Activated naive CD4-positive, alpha-beta T cell treated with Interleukin-2 at 50 U/mL for 16 hours (primary cell): ENCODE measurements at places on chromosomes 11 and 22.

- DNase-seq = no peak
These were observed 170.0 kb downstream of the NCAM1 start for GRCh38 chr11:113131036-113131775.

GRCh38 chr11:1493650-1494244 lies 7.2 kb upstream of the MOB2 start:
- no peak for DNase-seq

DNA sequence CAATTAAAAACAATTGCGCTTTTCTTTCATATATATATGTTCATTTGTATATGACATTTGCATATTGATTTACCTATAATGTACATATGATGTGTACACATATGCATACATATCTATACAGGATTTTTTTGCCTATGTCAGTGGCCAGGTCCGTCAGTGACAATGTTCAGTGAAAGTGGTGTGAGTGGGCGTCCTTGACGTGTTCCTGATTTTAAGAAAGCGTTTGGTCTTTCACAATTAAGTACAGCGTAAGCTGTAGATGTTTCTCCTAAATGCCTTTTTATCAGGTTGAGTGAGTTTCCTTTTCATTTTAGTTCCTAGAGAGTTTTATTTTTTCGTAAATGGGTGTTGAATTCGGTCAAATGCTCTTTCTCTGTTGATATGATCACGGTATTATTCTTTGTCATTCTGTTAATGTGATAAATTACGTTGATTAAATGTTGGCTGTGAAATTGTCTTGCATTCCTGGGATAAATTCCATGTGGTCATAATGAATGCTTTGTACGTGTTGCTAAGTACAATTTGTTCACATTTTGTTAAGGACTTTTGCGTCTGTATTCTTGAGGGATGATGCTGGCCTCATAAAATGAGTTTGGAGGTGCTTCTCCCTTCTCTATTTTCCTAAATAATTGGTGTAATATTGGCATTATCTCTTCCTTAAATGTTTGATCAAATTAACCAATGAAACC lies 10.6 kb upstream of the GNB1L start:
- DNase-seq = no peak

DNA sequence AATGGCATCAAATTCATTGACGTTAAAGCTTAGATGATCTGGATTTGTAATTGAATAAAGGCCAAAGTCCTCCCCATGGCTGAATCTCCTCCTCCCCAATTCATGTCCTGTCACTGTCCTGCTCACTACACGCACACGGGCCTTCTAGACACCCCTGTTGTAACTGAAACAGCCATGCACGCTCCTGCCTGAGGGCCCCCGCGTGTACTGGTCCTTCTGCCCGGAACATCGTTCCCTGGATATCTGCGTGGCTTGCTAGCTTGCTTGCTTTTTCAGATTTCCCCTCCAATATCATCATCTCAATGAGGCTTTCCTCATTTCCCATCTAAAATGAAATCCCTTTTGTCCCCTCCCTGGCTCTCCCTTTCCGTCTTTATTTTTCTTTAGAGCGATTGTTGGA lies 15.3 kb downstream of the PKNOX2 start:
- DNase-seq = no peak

- DNase-seq = no peak
These were observed 10.4 kb downstream of the OR52K2 start for GRCh38 chr11:4459500-4459899.

GRCh38 chr11:71240061-71240690 lies 12.2 kb downstream of the SHANK2 start:
- DNase-seq = no peak

DNA sequence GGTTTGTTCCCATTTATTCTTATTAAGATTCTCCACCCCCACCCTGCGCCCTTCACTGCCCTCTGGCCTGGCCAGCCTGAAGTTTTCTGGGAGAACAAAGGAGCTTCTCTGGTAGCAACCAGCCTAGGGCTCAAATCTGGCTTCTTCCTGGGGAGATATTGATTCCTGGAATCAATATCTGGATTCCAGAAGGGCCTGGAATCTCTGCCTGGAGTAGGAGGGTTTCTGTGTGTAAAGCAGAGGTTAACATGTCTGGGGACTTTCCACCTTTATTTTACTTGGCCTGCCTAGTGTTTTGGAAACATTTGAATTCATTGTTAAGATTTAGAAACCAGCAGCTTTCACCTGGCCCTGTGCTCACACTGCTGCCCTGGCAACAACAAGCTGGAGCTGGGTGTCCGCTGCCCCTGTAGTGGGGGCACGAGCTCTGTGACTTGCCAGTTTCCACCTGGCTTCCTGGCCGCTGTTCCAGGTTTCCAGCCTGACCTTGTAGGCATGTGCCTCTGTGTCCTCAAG lies 5.5 kb downstream of the C11orf91 start:
- DNase-seq = no peak

DNA sequence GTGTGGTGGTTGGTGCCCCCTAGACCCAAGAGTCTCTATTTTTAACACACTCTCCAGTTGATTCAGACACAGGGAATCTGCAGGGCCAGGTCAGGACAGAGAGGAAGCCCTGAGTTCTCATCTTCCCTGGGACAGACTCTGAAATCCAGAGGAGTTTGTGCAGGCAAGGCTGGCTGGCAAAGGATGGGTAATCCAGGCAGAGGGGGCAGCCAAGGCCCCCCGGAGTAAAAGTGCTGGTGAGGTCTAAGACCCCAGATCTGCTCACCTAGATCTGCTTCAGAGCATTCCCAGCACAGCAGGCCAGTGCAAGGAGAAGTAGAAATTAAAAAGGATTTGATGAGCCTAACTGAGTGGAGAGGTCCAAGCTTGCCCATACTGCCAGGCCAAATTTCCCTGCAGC lies 40.6 kb upstream of the MN1 start:
- no peak for DNase-seq

DNA sequence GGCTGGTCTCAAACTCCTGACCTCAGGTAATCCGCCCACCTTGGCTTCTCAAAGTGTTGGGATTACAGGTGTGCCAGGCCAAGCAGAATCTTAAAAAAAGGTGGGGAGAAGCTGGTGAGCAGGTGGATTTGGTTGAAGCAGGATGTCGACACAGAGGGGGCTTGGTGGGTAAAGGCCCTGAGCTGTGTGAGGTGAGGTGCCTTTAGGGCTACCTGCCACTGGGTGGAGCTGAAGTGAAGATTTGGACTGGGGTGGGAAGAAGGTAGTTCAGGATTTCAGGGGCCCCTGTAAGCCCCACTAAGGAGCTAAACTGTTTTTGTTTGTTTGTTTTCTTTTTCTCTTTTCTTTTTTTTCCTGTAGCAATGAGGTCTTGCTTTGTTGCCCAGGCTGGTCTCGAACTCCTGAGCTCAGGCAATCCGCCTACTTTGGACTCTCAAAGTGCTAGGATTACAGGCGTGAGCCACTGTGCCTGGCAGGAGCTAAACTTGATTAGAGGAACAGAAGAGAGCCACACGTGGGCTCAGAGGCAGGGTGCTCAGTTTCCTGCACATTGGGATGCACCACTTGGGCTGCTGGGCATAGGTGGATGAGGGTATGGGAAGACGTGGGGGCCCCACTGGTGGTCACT lies 6.0 kb downstream of the P2RX6 start:
- no peak for DNase-seq
